ENCODE measurements at places on chromosomes 12 and 14.

GRCh38 chr12:87270919-87271318, 758.3 kb downstream of the C12orf50 start:
- no peak for DNase-seq

GRCh38 chr12:75511116-75512048, at the start of gene KRR1:
Gene KRR1, minus strand, starts transcription at chr12:75511609. Its CDS starts 12 bp downstream, at chr12:75511597.
- peak; percentile 93 for DNase-seq

DNA sequence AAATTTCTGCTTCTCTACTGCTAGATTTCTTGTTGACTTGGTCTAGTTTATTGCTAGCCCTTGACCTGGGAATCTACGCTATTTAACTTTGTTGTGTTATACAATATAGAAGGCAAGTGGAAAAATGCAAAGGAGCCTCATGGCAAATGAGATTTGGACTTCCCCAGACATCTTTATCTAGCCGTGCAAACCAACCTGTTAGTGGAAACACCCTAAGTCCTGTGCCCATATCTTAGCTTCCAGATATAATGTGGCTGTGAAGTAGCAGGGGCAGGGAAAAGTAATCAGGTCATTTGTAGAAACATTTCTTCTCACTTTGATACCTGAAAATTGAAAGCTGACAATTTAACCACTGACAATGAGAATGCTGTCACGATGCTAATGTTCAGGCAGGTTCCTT, 90.7 kb upstream of the ATP2B1 start:
- no peak for DNase-seq

DNA sequence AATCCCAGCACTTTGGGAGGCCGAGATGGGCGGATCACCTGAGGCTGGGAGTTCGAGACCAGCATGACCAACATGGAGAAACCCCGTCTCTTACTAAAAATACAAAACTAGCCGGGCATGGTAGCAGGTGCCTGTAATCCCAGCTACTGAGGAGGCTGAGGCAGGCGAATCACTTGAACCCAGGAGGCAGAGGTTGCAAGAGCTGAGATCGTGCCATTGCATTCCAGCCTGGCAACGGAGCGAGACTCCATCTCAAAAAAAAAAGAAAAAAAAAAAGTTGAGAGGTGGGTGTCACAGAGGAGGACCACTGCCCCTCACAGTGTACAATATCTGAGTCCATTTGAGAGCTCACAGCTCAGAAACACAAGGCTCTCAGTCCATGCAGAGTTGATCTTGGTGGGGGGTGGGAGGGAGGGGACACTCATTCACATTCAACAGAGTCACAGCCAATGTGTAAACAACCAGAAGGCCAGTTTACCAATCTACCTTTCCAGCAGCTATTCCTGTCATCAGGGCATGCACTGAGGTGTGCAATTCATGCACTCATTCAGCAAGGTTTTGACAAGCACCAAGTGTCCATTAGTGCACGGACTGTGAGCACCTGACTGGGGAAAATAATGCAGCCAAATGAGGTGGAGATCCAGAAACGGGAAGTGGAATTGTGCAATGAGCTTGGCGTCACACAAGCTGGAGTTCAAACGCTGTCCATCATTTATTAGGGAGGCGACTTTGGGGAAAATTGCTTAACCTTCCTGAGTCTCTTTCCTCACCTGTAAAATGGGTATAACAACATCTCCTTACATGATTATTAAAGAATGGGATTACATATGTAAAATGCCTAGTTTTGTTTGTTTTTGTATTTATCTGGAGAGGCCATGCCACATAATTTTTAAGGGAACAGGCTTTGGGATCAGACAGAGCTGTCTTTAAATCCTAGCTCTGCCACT, 4.4 kb upstream of the EIF5 start:
- DNase-seq, result peak; percentile 10

- no peak for DNase-seq
Measured at GRCh38 chr12:21775133-21775820, 771 bp upstream of the KCNJ8 start.

GRCh38 chr12:79168687-79169086, 304.1 kb downstream of the SYT1 start:
- no peak for DNase-seq

- DNase-seq, result no peak
Measured at GRCh38 chr12:118603610-118604361, 227.4 kb downstream of the SUDS3 start.

DNA sequence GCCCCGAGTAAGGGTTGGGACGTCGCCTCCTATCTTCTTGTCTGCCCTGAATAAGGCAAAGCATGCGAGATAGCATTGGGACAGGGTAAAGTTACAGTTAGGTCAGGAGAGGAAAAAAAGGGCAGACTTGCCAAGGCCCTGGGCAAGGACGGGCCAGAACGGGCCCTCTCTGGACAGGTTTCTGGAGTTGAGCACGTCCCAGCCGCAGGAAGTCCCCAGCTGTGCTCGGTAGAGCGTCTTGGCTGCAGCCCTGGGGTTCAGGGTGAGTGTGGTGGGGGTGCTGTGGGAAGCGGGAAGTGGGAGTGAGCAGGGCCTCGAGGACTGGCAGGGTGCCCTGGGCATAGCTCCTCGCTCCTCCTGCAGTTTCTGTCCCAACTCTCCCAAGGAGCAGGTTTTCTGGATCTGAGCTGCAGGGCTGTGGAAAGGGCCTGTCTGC, 5.4 kb downstream of the RPS6KL1 start:
- DNase-seq, result no peak

- DNase-seq, result no peak
Measured at GRCh38 chr12:58712976-58713375, 207.3 kb downstream of the LRIG3 start.

DNA sequence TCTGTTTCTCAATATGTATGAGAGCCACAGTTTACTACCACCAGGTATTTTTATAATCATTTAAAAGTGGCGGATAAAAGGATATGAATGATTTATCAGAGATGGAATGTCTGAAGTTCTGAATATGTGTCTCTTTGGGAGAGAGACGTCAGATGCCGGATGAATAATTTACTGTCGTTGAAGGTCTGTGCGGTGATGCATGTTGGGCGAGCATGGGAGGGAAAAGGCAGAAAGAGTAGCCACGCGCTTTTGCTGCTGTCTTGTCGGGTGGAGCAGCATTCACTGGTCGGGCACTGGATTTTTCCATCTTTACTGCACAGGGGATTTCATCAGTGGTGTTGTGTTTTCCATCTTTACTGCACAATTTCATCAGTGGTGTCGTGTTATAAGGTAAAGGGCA, 65.6 kb downstream of the SYNE2 start:
- no peak for DNase-seq

Data from CD4-positive, alpha-beta T cell treated with Interferon alpha-2 for 1 hour (primary cell).